ENCODE measurements at places on chromosomes 5 and 9.

DNA sequence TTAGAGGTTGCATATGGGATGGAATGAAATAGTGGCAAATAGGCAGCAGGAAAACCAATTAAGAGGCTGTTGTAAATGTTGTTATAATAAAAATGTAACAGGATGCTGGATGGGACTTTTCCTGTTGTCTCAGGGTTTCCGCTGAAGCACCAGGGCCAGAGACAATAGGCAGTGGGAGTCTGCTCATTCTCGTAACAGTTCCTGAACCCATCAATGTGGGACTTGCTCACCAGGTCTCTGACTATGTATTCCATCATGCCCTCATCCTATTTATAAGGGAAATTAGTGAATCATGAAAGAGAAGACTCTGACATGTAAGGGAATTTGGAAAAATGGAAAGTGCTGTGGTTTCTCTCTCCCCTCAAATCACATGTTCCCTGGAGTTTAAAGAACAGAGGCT, 23.5 kb upstream of the SSBP2 start:
- DNase-seq: no peak

- no peak for DNase-seq
Measured at GRCh38 chr5:151171529-151171928, 13.9 kb upstream of the ANXA6 start.

GRCh38 chr9:122190597-122191381, 31.1 kb downstream of the MORN5 start:
- DNase-seq: no peak

DNA sequence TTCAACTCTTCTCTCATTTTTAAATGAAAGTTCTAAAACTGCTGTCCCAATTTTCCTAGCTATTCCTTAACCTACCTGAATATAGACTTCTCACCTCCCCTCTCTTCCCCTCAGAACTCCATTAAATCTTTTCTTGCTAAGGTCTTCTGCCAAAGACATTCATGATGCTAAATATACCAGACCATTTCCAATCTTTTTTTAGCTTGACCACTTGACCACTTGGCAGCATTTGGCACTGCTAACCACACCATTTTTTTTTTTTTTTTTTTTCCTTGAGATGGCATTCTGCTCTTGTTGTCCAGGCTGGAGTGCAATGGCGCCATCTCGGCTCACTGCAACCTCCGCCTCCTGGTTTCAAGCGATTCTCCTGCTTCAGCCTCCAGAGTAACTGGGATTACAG, 3.6 kb upstream of the ZNF131 start:
- no peak for DNase-seq

- DNase-seq: no peak
Measured at GRCh38 chr9:89480825-89481537, 16.9 kb downstream of the SEMA4D start.

- DNase-seq: no peak
Measured at GRCh38 chr5:10111571-10111970, 138.1 kb downstream of the ATPSCKMT start.

DNA sequence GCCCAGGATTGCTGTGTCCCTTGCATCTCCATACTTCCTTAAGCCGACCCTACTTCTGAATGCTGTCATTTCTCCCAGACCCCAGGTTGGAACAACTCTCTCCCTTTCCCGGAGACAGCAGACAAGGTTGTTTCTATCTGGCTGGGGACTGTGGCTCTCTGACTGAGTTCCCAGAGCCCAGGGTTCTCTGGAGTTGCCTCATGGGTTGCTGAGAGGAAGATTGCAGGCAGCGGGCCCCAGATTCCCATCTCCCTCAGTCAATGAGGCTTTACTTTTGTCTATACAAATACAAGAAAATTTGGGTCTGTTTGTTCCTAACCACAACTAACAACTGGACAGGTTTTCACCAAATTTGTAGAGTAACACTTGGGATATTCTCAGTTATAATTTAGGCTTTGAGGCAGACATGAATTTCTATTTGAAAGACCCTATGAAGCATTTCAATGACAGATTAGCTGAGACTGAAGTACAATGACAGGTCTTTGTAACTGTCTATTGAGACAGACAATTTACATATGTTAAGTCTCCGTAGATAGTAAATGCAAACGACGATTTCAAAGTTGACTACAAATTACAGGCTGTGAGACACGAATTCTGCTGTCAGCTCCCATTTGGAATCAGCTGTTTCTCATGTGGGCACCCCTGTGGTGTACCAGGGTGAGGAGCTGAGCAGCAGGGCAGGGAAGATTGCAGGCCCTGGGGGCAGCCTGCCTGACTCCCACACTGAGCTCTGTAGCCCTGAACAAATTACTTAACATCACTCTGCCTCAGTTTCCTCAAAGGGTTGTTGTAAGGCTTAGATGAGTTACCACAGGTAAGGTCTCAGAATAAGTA, 107.5 kb downstream of the ATP10B start:
- DNase-seq: no peak

GRCh38 chr5:134582941-134583340, 49.7 kb downstream of the SAR1B start:
- no peak for DNase-seq

All from activated naive CD8-positive, alpha-beta T cell treated with anti-CD3 and anti-CD28 coated beads, Interleukin-2, amount 10 ng/mL, durations not matched to agents 7 days and 5 days (primary cell).